ENCODE measurements at places on chromosomes 3 and 15. TPM values are rescaled to one million over a fixed set of nuclear protein-coding genes. Genes with fewer than 3 reads are reported as not detected.

Gene EIF4E3
- 0.83 TPM for total RNA-seq

Gene FANCD2OS
- total RNA-seq: not detected

Gene SLC4A7
- 203 TPM for total RNA-seq

Gene PPP1R14D
- not detected for total RNA-seq

Gene PTPRG
- total RNA-seq: 72.5 TPM

Gene HES1
- 7.9 TPM for total RNA-seq

Gene NRG4
- 0.20 TPM for total RNA-seq

Gene GP5
- total RNA-seq: 0.69 TPM

Gene SPTSSB
- 0.20 TPM for total RNA-seq

Gene STRIT1
- total RNA-seq: not detected

Gene SUCNR1
- total RNA-seq: 51.2 TPM

Gene SERINC4
- not detected for total RNA-seq

Gene FGD5
- total RNA-seq: 0.20 TPM

Gene SLC7A14
- total RNA-seq: 0.83 TPM
